Astrocyte of the hippocampus (primary cell): ENCODE measurements at places on chromosomes 12 and 14.

GRCh38 chr14:78440356-78440894 is 270.3 kb downstream of the NRXN3 start:
- no peak for DNase-seq

DNA sequence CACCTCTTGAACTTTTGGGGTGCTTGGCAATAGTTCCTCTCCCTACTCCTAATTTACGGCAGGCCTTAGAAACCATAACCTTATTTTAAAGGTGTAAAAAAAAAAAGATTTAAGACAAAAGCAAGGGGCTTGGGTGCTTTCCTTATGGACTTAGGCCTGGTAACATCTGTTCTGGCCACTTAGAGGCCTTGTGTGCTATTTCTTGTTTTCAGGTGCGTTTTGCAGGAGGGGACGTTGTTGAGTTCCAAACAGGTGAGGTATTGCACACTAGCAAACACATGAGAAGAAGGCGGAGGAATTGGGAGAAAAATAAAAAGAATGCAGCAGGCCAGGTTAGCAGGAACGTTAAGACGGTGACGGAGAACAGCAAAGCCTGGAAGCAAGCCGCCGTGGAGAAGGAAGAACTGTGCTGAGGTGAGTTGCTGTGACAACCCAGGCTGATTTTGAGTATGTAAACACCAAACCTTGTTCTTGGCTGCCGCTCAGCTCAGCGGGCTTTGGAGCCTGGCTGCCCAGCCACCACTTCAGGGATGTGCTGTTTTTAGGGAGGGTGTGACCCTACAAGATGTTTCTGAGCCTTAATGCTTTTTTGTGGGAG is 17.3 kb downstream of the EMG1 start:
- DNase-seq = no peak

GRCh38 chr12:81987371-81987770 is 228.2 kb upstream of the PPFIA2 start:
- no peak for DNase-seq

GRCh38 chr12:84572196-84572595 is 340.4 kb downstream of the SLC6A15 start:
- no peak for DNase-seq

GRCh38 chr14:59836116-59836515 is 34.5 kb downstream of the RTN1 start:
- DNase-seq = peak; percentile 5

- peak; percentile 6 for DNase-seq
These were observed 43.7 kb downstream of the PPP1R13B start for GRCh38 chr14:103803661-103804060.

GRCh38 chr12:64457032-64457431 is 5.1 kb downstream of the TBK1 start:
- DNase-seq = no peak

GRCh38 chr12:75905922-75906321 is 125.7 kb downstream of the PHLDA1 start:
- no peak for DNase-seq

- no peak for DNase-seq
These were observed 8.0 kb upstream of the PLEKHA5 start for GRCh38 chr12:19121449-19122018.

DNA sequence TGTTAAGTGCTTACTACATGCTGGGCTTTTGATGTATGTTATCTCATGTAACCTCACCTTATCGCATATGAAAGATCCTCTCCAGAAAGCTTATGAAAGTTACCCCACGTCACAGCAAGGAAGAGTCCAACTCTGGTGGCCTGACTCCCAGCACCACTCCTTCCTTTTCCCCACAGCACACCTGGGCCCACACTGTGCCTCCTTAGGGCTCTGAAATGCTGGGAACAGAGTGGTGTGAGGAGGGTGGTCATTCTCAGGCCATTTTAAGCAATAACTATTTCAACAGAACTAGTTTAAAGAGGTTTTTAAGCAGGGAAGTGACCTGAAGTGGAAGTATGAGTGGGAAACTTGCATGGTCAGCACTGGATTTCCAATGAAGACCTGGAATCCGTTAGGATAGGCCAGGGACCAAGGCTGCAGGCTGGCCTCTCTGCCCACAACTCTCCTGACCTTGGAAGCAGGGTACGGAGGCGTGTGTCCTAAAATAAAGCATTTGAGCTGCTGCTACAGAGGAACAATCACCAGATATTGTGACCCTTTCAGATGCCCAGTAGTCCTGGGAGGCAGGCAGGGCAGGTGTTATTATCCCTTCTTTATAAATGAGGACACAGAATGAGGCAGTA is 67.2 kb upstream of the TMEM263 start:
- DNase-seq = no peak

- DNase-seq = no peak
These were observed 212.2 kb upstream of the ATP2B1 start for GRCh38 chr12:89920866-89921265.

DNA sequence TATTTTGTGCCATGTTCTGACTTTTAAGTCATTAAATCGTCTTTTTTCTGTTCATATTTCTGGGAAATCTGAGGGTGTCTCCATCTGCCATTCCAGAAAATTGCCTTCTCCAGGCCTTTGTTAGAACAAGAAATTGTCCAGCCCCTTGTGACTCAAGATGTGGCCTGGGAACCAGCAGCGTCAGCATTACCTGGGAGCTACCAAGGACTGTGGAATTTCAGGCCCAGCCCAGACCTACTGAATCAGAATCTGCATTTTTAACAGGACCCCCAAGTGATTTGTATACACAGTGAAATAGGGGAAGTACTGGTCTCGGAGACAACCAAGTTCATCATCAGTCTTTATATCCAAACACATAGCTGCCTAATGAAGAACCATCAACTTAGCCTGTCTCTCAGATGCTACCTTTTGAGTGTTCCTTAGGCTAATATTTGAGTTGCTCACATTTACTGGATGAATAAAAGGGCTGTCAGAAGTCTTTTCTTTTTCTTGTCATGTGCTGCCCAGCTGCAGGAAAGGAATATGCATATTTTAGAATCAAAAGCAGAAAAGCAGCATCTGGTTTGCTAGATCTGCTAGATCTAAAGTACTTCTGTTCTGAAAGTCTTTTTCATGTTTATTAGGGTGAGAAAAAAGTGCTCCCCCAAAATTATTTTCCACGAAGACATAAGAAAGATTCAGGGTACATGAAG is 21.2 kb downstream of the GPHB5 start:
- DNase-seq = no peak

DNA sequence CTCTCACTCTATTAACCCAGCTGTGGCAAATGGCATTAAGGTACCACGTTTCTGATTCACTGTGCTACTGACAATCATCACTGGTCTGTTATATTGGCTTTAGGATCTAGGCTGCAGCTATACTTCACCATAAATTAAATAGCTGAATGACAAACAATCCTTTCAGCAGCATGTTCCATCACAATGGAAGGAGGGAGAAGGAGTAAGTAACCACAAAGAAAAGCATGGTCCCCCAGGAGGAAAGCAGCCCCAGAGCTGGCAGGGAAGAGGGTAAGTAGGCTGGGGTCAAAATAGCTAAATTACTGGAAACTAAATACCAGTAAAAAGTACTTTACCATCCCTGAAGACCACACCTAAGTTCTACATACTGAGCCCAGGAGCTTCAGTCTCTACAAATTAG is 2.8 kb downstream of the ARMH4 start:
- DNase-seq = no peak

GRCh38 chr14:50260072-50260471 is 28.7 kb upstream of the SOS2 start:
- DNase-seq = no peak

DNA sequence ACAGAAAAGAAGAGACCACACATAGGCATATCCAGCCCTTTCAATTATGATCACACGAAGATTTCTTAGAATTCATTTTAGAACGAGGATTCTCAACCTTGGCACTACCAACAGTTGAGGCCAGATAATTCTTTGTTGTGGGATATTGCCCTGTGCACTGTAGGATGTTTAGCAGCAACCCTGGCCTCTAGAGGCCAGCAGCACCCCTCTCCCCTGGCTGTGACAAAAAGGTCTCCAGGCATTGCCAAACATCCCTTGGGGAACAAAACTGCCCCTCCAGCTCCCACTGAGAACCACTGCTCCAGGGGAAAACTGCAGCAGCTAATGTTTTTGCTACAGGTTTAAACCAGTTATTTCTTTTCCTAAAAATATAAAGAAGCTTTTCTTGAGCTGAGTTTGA is 7.1 kb downstream of the NT5DC3 start:
- DNase-seq = no peak

GRCh38 chr12:84911271-84912197 is 1.1 kb downstream of the SLC6A15 start:
- peak; percentile 79 for DNase-seq

DNA sequence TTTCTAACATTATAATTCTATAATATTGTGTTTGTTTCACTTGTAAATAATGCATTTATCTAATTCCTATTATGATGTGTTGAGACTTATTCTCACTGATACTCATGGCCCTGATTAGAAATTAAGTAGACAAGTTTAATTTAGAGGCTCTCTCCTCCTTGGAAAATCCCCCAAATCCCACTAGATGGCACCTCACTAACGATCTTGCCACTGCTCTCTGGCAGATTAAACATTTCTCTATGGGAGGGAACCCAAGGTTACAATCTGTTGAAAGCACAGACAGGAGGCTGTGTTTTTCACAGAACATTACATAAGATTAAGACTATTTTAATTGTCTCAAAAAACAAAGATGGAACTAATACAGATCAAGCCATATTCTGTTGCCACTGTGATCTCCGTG is 318.7 kb downstream of the LRFN5 start:
- peak; percentile 33 for DNase-seq

DNA sequence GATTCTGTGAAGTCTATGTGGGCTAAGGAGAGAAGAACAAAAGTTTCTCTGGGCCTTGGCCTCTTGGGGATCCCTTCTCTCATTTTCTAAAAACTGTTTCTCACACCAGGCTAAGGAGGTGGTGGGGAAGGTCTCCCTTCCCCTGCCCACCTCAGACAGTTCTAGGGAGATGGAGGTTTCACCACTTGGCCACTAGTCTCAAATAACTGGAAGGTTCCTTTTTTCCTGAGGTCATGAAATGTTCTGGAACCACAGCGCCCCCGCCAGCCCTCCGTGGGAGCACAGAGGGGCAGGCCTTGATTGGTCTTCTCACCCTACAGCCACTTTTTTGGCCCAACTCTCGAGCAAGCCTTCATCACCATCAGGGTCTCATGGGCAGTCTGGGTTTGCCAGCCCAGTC is 12.6 kb downstream of the C12orf43 start:
- no peak for DNase-seq

DNA sequence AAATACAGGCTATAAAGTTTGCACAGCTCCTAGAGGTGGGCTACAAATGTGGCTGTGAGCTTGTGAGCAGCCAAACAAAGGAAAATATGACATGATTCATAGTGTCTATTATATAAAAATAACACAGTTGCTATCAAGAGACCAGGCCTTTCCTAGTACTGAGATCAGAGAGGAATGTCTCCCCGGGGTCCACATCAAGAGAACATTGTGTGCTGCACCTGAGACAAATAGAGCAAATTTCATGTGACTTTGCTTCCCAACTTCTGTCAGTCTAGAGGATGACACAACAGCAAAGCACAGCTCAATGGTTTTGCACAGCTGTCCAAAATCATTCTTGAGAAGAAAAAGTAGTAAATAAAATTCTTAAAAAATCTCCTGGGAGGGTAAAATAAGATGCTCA is 297.5 kb upstream of the PRKD1 start:
- no peak for DNase-seq

- DNase-seq = no peak
These were observed 391.4 kb downstream of the C12orf75 start for GRCh38 chr12:105721891-105722290.

- DNase-seq = no peak
These were observed 106.9 kb upstream of the PPFIA2 start for GRCh38 chr12:81866081-81866480.

GRCh38 chr12:105562199-105562971 is 231.9 kb downstream of the C12orf75 start:
- peak; percentile 92 for DNase-seq

GRCh38 chr14:98945611-98946570 is 326.1 kb downstream of the BCL11B start:
- DNase-seq = peak; percentile 23

DNA sequence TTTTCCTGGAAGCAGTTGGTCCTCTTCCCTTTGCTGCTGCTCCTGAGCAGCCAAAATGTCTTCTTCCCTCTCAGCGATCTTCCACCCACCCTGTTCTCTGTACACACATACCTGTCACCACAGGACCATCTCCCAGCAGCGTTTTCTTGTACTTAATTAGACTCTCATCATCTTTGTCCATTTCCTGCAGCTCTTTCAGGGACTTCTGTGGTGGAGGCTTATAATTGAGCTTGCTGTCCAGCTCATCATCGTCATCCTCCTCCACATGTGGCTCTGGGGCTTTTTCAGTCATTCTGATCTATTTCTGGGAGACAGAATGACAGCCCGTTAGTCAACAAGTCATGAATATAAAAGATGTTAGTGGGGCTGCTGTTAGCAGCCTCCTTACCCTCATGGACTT is 11.0 kb downstream of the ARHGDIB start:
- DNase-seq = no peak

DNA sequence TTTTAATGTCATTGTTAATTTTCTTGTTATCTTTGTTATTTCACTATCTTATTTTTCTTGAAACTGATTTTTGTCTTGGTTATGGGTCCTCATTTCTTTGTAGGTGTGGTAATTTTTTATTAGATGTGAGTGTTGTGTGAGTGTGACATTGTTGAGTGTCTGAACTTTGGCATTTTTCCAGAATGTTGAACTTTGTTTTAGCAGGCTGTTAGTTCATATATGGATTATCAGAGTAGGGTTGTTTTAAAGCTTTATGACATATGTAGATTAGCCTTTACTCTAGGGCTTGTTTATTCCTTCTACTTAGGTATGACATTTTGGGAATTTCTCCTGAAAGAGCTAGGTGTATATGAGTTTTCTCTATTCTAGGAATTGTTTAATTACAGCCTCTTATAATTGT is 103.9 kb downstream of the ARID2 start:
- DNase-seq = no peak

GRCh38 chr14:101595349-101595748 is 34.1 kb downstream of the DIO3 start:
- DNase-seq = no peak

- no peak for DNase-seq
These were observed 87.1 kb upstream of the FOXN3 start for GRCh38 chr14:89504091-89504490.

DNA sequence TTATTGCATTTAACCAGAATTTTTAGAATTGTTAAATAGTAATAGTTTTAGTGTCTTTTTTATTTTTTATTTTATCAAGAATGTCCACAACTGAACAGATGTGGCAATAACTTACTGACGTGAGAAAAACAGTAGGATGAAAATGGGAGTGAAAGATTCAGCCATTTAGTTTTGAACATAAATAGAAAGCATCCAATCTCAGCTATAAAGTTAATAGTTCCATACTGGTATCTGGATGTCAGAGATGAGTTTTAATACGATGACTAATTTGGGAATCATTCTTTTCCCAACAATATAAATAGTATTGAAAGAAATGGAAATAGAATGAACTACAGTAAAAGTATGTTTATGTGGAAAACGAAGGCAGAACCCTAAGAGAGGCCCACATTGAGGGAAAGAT is 159.4 kb downstream of the EPS8 start:
- no peak for DNase-seq
